ENCODE measurements at places on chromosomes 5 and 9. TPM values are rescaled to one million over a fixed set of nuclear protein-coding genes. Genes with fewer than 3 reads are reported as not detected.

COL15A1 gene
- not detected for total RNA-seq

SYK gene
- total RNA-seq, result 0.64 TPM

MYMK gene
- not detected for total RNA-seq

SH2D3C gene
- 35.2 TPM for total RNA-seq

SLC27A4 gene
- total RNA-seq, result 10.2 TPM

RLN2 gene
- 6.9 TPM for total RNA-seq

GPR150 gene
- 0.46 TPM for total RNA-seq

KCNIP1 gene
- not detected for total RNA-seq

IL4 gene
- 0.32 TPM for total RNA-seq

PPP2R2B gene
- total RNA-seq, result 0.85 TPM

FYB1 gene
- total RNA-seq, result 171 TPM

STKLD1 gene
- 0.40 TPM for total RNA-seq

MARCHF11 gene
- total RNA-seq, result not detected

GCNT4 gene
- total RNA-seq, result 1.9 TPM

PCDH1 gene
- not detected for total RNA-seq

ZNF354C gene
- 7.1 TPM for total RNA-seq

CCL27 gene
- total RNA-seq, result not detected

PCDHGB5 gene
- total RNA-seq, result 0.09 TPM

POU4F3 gene
- total RNA-seq, result not detected

SHOC1 gene
- total RNA-seq, result not detected

PIP5KL1 gene
- total RNA-seq, result 1.9 TPM

SLC35A4 gene
- 65.4 TPM for total RNA-seq

GABRG2 gene
- not detected for total RNA-seq

PCDHAC2 gene
- total RNA-seq, result not detected

NR2F1 gene
- not detected for total RNA-seq

OR1Q1 gene
- total RNA-seq, result not detected

BTNL9 gene
- total RNA-seq, result 0.21 TPM

ACOT12 gene
- total RNA-seq, result not detected

PRRX2 gene
- 0.49 TPM for total RNA-seq

ABLIM3 gene
- total RNA-seq, result 0.07 TPM

EQTN gene
- total RNA-seq, result not detected

NIM1K gene
- 2.3 TPM for total RNA-seq

TRIM36 gene
- total RNA-seq, result 0.11 TPM

PCAT7 gene
- total RNA-seq, result not detected

C9 gene
- total RNA-seq, result not detected

PTPA gene
- total RNA-seq, result 88.0 TPM

SLC46A2 gene
- total RNA-seq, result not detected

PDLIM7 gene
- 50.2 TPM for total RNA-seq

LRRC19 gene
- not detected for total RNA-seq

CAMK2A gene
- total RNA-seq, result not detected

RASEF gene
- total RNA-seq, result not detected

PTGES2 gene
- 48.5 TPM for total RNA-seq

TLR4 gene
- total RNA-seq, result not detected

UGT3A1 gene
- not detected for total RNA-seq

TPPP gene
- total RNA-seq, result 0.21 TPM

C8G gene
- not detected for total RNA-seq

IL3 gene
- total RNA-seq, result 10.8 TPM

TAF1L gene
- total RNA-seq, result not detected

LCN1 gene
- total RNA-seq, result not detected

TRPM6 gene
- 0.07 TPM for total RNA-seq

TAF11L10 gene
- not detected for total RNA-seq

ASPN gene
- not detected for total RNA-seq

CCDC183 gene
- total RNA-seq, result 0.55 TPM

Measured in activated CD4-positive, alpha-beta T cell treated with anti-CD3 and anti-CD28 coated beads for 36 hours (primary cell).